Hematopoietic multipotent progenitor cell treated with erythropoietin and hydrocortisone succinate and interleukin-3 and kit ligand, for 8 days (in vitro differentiated cells): ENCODE measurements at places on chromosomes 6 and 20.

GRCh38 chr20:38599410-38599882 is 2.2 kb upstream of the ARHGAP40 start:
- DNase-seq, result no peak

DNA sequence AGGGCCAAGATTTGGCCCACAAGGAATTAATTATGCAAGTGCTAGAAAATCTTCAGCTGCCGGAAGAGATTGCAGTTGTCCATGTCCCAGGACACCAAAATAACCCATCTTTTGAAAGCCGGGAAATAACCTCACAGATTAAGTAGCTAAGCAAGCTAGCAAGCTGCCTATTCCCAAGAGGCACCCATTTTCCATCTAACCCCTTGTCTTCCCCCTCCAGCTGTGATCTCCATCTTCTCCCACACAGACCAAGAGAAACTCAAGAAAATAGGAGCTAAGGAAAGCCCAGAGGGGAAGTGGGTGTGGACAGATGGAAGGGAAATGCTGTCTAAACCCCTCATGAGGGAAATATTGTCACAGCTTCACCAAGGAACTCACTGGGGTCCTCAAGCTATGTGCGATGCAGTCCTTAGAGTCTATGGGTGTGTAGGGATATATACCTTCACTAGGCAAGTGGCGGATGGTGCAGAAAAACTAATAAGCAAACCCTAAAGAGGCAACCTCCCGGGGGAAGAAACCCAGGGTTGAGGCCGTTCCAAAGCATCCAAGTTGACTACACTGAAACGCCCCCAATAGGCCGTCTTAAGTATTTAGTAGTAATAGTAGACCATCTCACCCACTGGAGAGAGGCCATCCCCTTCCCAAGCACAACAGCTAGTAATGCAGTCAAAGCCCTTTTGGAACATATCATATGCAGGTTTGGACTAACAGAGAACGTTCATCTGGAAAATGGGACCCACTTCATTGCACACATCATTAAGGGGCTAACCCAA is 64.3 kb upstream of the PRSS16 start:
- no peak for DNase-seq

DNA sequence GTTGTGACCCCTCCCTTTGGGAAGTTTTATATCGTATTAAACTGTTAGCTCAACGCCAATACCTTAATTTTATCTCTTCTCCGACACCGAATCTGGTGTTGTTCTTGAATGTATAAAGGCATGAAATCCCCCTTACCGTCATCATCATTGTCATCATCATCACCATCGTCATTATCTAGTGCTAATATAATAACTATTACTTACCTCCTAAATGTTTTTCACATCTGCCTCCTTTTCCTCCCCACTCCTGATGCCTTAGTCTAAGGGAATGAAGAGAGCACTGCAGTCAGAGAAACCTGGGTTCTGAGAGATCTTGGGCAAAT is 677 bp upstream of the ZBTB24 start:
- DNase-seq, result no peak

- no peak for DNase-seq
These were observed 57.4 kb downstream of the NCOA6 start for GRCh38 chr20:34768096-34768495.
